ENCODE measurements at places on chromosomes 5 and 9.

GRCh38 chr9:130254747-130255630 lies 10.6 kb upstream of the HMCN2 start:
- no peak for DNase-seq

- DNase-seq: peak; percentile 93
These were observed at the start of gene ZNF300 for GRCh38 chr5:150904479-150905311. Gene ZNF300 (minus strand): TSS chr5:150904980. CDS start chr5:150903155, 1,825 bp downstream.

GRCh38 chr9:12954441-12954840 lies 179.6 kb downstream of the LURAP1L start:
- no peak for DNase-seq

DNA sequence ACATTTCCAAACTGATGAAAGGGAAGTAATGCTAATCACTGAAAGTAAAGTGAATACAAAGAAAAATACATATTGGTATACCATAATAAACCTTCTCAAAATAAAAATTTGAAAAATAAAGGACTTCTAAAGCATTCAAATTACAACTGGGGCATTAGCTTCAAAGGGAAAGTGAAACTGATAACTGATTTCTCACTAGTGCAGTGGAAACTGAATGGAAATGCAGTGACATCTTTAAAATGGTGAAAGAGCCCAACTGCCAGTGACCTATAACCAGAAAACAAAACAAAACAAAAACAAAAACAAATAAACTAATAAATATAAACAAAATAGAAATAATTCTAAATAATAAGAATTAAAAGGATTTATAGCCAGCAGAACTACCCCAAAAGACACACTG lies 297.5 kb upstream of the GRIN3A start:
- no peak for DNase-seq

DNA sequence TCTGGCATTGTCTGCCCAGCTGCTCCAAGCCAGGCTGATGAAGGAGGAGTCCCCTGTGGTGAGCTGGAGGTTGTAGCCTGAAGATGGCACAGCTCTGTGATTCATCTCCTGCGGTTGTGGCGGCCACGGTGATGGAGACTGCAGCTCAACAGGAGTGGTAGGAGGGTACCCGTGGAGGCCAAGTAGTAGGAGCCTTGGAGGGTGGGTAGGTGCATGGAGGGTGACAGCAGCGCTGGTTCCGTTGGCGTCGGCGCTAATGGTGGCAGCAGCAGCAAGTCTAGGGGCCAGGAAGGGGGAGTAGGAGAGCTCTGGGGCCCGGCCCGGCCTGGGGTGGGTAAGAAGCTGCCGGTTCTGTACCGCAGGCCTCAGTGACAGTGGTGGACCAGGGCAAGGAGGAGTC lies 22.4 kb upstream of the TRIM52 start:
- no peak for DNase-seq

GRCh38 chr5:134708301-134708700 lies 30.0 kb upstream of the CAMLG start:
- no peak for DNase-seq

DNA sequence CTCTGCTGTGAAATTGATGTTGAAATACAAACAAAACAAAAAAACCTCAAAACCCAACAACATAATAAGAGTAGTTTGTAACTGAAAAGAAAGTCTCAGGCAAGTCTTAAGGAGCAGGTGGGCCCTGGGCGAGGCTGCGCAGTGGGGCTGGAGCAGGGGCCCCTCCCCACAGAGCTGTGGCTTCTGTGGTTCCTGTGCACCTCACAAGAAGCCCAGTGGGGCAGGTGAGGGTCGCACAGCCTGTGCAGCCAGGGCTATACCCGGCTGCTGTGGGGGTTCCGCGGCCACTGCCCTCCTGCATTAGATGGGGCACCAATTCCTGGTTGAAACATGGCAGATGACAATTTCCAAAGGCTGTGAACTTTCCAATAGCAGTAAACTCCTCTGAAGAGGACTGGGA lies 75.3 kb downstream of the TRIO start:
- DNase-seq: no peak

DNA sequence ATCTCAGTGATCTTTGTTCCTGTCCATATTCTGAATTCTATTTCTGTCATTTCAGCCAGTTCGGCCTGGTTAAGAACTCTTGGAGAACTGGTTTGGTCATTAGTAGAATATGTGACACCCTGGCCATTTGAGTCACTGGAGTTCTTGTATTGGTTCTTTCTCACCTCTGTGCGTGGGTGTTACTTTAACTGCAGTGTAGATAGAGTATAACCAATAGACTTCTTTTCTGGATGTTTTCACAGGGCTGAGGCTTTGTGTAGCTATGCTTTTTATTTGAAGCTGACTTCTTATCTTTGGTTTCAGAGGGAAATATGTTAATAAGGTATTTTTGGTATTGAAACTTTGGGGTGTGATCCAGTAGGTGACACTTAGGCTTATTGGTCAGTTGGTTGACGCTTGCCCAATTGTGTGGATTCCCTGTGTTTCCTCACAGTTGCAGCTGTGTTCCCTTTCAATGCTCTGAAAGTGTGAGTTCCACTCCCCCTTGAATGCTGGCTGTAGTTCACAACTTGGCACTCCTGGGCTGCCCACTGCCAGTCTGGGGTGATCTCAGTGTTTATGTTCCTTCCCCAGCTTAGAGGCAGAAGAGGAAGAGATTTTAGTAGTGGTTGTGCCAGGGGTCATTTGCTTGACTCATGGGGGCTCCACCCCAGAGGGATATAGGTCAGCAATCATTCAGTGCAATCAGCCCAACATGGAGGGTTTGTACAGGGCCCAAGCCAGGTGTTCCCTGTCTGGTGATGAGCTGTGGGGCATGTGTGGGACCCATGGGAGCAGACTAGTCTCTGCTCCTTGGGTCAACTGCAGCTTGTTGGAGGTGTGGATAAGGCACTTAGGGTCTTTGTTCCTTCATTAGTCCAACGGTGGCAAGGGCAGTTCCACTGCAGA lies 34.9 kb upstream of the TEK start:
- DNase-seq: no peak

DNA sequence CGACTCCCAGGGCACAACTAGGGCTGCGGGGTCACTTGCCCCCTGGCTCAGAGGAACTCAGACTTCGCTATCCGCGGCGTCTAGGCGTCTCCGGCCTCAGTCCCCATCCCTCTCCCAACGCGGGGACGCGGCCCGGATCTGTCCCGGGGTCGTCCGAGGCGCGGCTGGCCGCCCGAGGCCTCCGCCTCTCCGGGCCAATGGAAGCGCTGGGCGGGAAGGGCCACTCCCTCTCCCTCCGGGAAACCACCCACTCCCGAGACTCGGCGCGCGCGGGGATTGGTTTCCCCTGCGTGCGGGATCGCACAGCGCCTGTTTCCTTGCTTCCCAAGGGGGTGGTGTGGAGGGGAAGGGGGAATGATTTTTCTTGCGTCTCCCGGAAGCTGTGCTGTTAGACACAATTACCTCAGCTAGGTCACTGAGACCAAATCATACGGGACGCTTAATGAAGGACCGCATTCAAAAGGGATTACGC lies 38.3 kb downstream of the NR2F1 start:
- DNase-seq: no peak

DNA sequence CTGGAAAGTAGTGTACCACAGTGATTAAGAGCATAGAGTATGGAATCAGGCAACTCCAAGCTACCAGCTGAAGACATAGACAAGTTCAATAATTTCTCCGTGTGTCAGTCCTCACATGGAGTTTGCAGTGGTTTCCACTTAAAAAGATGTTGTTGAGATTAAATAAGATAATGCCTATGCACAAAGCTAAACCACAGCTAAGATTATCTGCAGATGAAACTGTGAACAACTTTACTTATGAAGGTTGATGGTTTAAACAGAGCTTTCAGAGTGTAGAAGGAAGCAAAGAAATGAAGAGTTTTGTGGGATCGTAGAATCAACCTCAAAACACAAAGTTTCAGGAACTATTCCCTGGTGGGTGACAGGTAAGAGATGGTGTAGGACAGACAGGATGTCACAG lies 223.5 kb upstream of the IL12B start:
- DNase-seq: no peak

GRCh38 chr9:90007516-90008440 lies 403.0 kb downstream of the GADD45G start:
- peak; percentile 16 for DNase-seq

GRCh38 chr5:13731121-13731628 lies 213.3 kb downstream of the DNAH5 start:
- no peak for DNase-seq

DNA sequence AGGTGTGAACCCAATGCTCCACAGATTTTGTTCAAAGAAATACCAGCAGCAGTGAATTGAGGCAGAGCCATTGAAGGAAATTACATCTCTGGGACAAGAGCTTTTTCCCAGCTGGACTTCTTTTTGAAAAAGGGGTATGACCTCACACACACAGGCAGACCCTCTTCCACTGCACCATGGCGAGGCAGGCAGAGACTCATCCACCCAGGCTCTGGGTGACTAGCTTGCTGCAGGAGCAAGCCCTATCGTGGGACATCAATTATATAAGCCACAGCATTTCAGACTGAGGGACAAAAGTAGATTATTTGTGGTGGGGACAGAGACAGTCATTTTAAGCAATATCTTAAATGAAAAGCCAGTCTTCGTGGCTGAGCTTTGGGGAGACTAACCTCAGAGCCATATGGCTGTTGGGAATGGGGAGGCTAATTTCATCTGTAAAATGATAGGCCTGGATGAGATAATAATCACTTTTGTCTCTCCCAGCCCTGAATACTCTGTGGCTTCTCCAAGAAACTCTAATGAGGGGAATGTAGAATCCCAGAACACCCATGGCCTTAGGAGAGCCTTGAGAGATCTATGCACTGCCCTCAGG lies 113.1 kb upstream of the TNC start:
- no peak for DNase-seq

GRCh38 chr5:134550271-134551214 lies 25.1 kb downstream of the JADE2 start:
- DNase-seq: no peak

DNA sequence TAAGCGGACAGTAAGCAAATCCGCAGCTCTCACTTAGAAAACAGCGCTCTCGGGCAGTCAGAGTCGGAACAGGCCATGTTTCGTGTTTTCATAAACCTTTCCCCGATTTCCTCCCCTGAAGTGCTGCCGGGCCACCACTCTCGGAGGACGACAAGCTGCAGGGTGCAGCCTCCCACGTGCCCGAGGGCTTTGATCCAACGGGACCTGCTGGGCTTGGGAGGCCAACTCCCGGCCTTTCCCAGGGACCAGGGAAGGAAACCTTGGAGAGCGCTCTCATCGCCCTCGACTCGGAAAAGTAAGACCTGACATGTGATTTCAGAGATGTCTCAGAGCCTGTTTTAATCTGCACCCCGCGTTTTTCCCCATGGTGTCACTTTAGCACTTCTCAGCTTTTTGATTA lies 99.8 kb upstream of the CACNA1B start:
- no peak for DNase-seq

DNA sequence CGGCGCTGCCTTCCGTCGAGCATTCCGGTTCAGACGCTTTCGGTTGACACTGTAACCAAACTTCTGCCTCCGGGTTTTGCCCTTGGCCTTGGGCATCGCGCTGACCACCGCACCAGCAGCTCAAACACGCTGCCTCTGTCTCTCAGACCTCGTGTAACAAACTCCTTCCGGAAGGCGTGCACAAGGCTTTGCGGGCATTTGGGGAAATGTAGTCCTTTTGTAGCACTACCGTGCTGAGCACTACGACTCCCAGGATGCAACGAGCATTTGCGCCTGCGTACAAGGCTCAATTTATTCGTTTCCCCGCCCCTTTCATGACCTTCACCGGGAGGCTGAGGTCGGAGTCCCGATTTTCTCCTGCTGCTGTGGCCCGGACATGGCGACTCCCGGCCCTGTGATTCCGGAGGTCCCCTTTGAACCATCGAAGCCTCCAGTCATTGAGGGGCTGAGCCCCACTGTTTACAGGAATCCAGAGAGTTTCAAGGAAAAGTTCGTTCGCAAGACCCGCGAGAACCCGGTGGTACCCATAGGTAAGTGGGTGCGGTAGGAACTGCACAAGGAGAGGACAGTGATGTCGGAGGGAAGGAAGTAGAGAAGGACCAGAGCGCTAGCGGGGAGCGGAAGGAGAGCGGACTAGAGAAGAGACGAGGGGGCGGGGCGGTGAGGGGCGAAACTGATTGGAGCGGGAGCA lies at the start of the genes HIGD2A and NOP16:
Gene HIGD2A, plus strand, starts transcription at position 308 of the 691 bp plus-strand sequence. Its CDS starts 69 bp downstream, at position 377.
Gene NOP16, minus strand, starts transcription at position 155 of the 691 bp plus-strand sequence. Its CDS starts 59 bp downstream, at position 96.
- DNase-seq: peak; percentile 98

- DNase-seq: no peak
These were observed 530 bp downstream of the BBLN start for GRCh38 chr9:128160603-128160987.

GRCh38 chr5:58885260-58885659 lies 302.4 kb downstream of the RAB3C start:
- DNase-seq: no peak

- peak; percentile 99 for DNase-seq
These were observed at the start of gene GAS1 for GRCh38 chr9:86947146-86948073. Gene GAS1 (minus strand): TSS chr9:86947506. CDS start chr9:86946779, 727 bp downstream.

DNA sequence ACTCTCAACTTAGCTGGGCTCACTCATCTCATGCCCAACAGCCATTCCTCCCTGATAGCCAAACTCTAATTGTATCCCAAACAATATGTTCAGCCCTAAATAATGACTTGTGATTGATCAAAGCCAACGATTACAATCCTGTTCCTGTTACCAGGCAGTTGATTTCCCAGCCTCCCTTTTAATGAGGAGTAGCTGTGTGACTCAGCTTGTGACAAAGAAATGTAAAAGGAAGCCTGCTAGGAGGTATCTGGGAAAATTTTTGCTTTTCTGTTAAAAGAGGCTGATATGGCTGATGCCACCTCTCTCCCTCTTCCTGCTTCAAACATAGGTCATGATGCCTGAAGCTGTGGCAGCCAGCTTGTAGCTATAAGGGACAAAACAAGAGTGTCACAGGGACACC lies 19.6 kb upstream of the ENC1 start:
- DNase-seq: no peak

DNA sequence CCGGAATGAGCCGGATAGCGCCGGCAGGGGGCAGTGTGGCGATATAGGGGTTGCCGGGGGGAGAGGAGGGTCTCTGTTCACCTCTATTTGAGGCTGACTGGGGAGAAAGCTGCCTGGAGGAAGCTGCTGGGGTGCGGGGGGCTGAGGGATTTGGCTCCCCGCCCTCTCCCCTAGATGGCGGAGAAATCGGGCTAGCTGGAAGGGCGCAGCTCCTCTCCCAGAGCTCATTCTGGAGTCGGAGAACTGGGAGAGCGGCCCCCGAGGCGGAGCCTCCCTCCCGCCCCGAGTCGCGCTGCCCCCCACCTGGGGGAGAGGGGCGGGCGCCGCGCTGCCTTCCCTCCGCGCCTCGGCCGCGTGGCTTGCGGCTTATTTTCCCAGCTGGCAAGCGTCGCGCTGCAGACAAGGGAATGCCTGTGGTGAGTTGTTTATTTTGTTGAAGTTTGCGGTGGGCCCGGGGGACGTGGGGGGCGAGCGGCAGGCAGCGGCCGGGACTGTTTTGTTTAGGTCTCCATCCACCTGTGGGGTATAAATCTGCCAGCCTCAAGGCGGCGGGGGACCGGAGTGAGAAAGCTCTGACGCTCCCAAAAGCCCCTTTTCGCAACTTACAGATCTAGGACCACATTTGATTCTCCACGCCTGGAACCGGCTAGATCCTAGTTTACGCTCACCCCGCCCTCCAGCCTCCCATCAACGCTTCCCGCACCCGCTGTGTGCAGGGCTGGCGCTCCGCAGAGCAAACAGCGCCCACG lies 4.1 kb upstream of the RGMB start:
- DNase-seq: peak; percentile 75

All from fibroblast of the conjunctiva (primary cell).